ENCODE measurements at places on chromosomes 1 and 21.

DNA sequence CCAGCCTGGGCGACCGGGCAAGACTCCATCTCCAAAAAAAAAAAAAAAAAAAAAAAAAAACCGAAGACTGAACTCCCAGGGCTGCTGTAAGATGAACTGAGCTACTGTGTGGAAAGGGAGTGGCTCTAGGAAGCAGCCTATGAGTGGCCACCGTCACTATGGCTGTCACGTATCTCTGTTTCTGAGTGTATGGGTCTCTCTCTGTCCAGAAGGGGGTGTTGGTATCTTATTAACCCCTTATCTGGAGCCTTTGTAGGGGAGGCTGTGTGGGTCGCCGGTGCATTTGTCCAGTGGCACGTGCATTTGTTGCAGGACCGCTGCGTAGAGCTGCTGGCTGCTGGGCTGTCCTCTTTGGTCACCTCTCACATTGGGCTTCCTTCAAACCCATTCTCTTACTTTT is 326.6 kb downstream of the CAMTA1 start:
- H3K27me3 ChIP-seq = peaks cover 42% of the 10 kb centered on the region
- no peak overlapping the region for H3K4me3 ChIP-seq
- H3K27ac ChIP-seq = no peak overlapping the region
- no peaks in the 10 kb centered on the region for H3K36me3 ChIP-seq
- DNase-seq = no peak

DNA sequence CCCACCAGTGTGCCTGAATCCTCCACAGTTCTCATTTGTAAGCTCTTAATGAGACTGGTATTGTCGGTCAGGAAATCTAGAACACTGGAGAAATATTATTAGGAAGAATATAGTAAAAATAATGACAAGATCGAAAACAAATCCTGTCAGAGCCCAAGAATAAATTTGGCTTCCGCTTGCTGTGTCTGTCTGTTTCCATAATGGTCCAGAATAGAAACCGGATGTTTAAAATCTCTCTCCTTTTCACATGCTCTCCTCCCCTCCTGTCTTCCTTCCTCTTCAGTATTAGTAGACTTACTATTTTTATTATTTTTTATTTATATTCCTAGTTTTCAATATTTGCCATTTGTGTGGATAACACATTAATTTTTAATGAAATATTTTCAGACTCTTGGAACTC is 187.7 kb downstream of the SDCCAG8 start:
- H3K4me3 ChIP-seq = no peak overlapping the region
- no peaks in the 10 kb centered on the region for H3K36me3 ChIP-seq
- no peak overlapping the region for H3K27ac ChIP-seq
- no peak for DNase-seq
- no peaks in the 10 kb centered on the region for H3K27me3 ChIP-seq
- no peaks in the 10 kb centered on the region for H3K4me1 ChIP-seq

DNA sequence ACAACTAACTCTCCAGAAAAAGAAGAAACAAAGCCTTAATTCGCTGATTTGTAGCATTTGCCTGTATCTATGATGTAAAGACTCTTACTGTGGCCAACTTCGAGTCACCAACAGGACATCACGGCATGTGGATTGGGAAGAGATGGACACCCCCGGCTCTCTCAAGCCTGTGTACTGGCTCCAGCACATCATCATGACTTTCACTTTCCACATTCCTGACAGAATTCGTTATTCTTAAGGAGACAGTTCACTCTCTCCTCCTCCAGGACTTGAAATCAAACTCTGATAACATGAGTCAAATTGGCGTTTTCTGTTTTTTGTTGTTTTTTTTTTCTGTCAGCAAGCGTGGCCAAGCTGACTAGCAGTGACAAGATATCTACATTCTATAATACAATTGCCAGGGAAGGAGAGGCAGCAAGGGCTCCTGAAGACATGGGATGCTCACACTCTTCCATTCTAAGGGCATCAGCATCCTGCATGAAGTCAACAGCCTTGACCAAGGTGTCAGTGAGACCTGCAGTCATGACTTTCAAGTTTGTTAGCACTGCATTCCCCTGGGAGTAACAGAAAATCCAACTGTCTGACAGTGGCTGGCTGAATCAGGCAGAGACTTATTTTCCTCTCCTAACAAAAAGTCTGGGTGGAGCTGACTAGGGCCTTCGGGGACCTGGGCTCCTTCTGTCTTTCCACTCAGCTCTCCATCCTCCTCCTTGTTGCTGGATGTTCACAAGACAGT is 13.3 kb upstream of the TRAF3IP3 start:
- H3K4me1 ChIP-seq = no peaks in the 10 kb centered on the region
- H3K4me3 ChIP-seq = no peak overlapping the region
- DNase-seq = no peak
- H3K36me3 ChIP-seq = no peaks in the 10 kb centered on the region

GRCh38 chr1:162987866-162988265 is 81.3 kb upstream of the RGS4 start:
- H3K27ac ChIP-seq = no peak overlapping the region
- H3K27me3 ChIP-seq = no peaks in the 10 kb centered on the region
- no peaks in the 10 kb centered on the region for H3K4me1 ChIP-seq
- no peak overlapping the region for H3K4me3 ChIP-seq

GRCh38 chr1:232538224-232538942 is 91.5 kb downstream of the SIPA1L2 start:
- peak; percentile 74 for DNase-seq
- no peaks in the 10 kb centered on the region for H3K36me3 ChIP-seq
- H3K27me3 ChIP-seq = no peaks in the 10 kb centered on the region
- H3K4me3 ChIP-seq = peak overlapping the region; percentile 36
- peaks cover 28% of the 10 kb centered on the region for H3K4me1 ChIP-seq

GRCh38 chr21:25361097-25361496 is 246.2 kb downstream of the MRPL39 start:
- no peak overlapping the region for H3K4me3 ChIP-seq
- no peaks in the 10 kb centered on the region for H3K27me3 ChIP-seq
- no peaks in the 10 kb centered on the region for H3K36me3 ChIP-seq
- no peaks in the 10 kb centered on the region for H3K4me1 ChIP-seq

- no peaks in the 10 kb centered on the region for H3K36me3 ChIP-seq
- no peak overlapping the region for H3K27ac ChIP-seq
- no peaks in the 10 kb centered on the region for H3K4me1 ChIP-seq
- no peak for DNase-seq
These were observed 20.0 kb upstream of the CDCA8 start for GRCh38 chr1:37672136-37672870.
